ENCODE measurements at places on chromosomes 7 and 10.
A peak's percentile ranks its signal among the peaks of the same experiment; 100 is the strongest.

GRCh38 chr10:119282446-119282845, 75.1 kb downstream of the GRK5 start:
- no peak for DNase-seq

GRCh38 chr7:85890244-85890811, 703.5 kb upstream of the SEMA3D start:
- no peak for DNase-seq

DNA sequence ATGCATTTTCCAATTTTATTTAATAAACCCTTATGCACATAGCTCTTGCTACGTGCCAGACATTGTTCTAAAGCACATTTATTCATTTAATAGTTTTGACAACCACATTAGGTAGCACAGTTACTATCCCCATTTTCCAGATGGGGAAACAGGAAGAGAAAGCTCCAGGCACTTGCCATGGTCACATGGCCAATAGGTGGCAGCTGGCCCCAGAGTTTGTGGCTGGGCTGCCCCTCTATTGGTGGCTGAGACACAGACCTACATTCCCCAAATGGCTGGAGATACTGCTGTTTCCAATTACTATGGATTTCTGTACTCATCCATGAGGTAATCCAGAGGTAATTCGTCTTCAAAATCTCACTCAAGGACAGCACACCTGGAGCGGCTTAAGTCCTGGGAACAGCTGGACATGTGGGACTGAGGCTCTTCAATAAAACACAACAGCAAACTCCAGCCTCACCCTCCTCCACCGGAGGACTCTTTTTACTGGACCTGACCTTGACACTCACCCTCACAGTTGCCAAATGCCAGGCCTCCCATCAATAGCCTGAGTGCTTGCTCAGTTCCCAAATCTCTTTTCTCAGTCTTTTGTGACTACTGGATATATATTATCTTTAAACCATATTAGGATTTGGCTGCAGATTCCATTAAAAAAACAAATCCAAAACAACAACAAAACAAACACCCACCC, 106.1 kb downstream of the CLEC2L start:
- DNase-seq = no peak

GRCh38 chr10:127853868-127854768, 38.6 kb downstream of the CLRN3 start:
- DNase-seq = peak; percentile 37

GRCh38 chr10:13414855-13415254, 66.8 kb upstream of the SEPHS1 start:
- DNase-seq = no peak

GRCh38 chr10:70319183-70319582, 35.4 kb upstream of the NPFFR1 start:
- peak; percentile 10 for DNase-seq

- no peak for DNase-seq
Measured at GRCh38 chr10:104521901-104522694, 119.0 kb upstream of the SORCS3 start.

- no peak for DNase-seq
Measured at GRCh38 chr10:77844713-77845445, 81.7 kb downstream of the DLG5 start.

Data from DMS153 (cell line).